ENCODE measurements at places on chromosomes 2 and 18.

DNA sequence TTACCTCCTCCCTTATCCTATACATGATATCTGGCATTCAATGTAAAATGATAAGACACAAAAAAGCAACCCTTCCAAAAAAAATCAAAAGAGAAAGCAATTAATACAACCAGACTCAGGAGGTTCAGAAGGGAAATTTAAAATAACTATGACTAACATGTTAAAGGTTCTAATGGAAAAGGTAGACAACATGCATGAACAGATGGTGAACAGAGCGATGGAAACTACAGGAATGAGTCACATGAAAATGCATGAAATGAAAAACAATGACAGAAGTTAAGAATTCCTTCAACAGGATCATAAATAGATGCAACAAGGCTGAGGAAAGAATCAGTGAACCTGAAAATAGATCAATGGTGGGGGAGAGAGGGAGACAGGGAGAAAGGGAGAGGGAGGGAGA lies 26.1 kb upstream of the ERCC3 start:
- DNase-seq = no peak

- no peak for DNase-seq
These were observed 233.8 kb upstream of the OSR1 start for GRCh38 chr2:19592197-19592596.

GRCh38 chr2:112938904-112939303 lies 27.9 kb downstream of the IL37 start:
- DNase-seq = no peak

- DNase-seq = no peak
These were observed 1385.6 kb upstream of the TMEFF2 start for GRCh38 chr2:193580176-193580950.

GRCh38 chr2:188810586-188810985 lies 163.6 kb upstream of the COL3A1 start:
- no peak for DNase-seq

- no peak for DNase-seq
These were observed 4.6 kb upstream of the SERTAD2 start for GRCh38 chr2:64658269-64658668.

Data from naive thymus-derived CD4-positive, alpha-beta T cell (primary cell).